GM13976 (cell line): ENCODE measurements at places on chromosomes 12 and 14.

DNA sequence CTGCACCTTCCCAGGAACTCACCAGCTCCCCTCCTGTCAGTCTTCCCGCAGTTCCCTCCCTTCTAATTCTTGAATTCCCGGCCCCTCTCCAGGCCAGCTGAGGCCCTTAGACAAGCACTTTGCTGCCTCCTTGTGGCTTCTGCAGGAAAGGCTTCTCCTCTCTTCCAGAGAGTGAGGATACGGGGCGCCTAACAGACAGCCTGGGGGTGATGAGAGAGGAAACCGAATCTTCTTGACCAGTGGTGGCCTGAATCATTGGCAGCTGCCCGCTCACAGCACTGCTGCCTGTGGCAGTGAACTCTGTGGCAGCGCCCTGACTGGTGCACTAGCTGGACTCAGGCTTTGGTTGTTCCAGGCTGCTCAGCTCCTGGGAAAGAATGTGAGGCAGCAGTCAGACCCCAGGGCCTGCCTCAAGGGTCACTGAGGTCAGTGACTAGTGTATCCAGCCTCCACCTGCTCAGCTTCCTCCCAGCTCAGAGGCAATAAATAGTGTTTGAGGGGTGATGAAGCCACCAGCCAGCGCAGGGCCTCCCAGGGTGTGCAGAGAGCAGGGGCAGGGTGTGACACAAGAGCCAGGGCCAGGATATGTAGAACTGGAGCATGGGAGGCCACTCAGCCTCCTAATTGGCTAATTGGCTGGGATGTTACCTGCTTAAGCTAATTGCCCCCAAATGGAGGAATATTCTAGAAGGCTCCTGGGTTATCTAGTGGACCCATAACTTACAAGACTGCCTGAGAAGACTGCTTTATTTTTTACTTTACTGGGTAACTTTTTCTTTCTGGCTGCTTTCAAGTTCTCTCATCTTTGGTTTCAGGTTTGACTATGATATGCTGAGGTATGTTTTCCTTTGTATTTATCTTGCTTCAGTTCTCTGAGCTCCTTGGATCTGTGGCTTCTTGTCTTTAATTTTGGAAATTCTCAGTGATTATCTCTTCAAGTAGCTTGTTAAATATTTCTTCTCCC lies 12.9 kb upstream of the MCRS1 start:
- DNase-seq = peak; percentile 80

- no peak for DNase-seq
These were observed 7.1 kb downstream of the NUAK1 start for GRCh38 chr12:106131676-106132075.

GRCh38 chr12:15227004-15227679 lies 5.9 kb upstream of the RERG start:
- DNase-seq = peak; percentile 35

- DNase-seq = no peak
These were observed 319.0 kb upstream of the RTL1 start for GRCh38 chr14:101222362-101223070.

DNA sequence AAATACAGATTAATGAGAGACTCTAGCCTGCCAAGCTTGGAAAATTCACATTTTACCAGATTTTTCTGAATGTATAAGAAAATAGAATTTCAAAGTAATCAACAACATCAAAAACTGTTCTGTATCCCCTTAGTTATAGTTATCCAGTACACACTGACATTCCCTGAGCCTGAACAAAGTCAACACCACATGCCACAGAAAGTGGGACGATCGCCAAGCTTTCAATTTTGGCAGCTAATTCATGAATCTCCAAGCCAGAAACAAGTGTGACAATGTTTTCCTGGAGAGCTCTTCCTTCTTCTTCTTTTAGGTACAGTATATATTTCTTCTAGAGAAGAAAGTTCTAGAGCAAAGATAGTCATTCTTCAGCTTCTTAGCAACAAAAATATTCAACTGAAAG lies 290.2 kb downstream of the PRKD1 start:
- no peak for DNase-seq

- DNase-seq = no peak
These were observed 8.5 kb downstream of the CRACR2A start for GRCh38 chr12:3744229-3744901.

DNA sequence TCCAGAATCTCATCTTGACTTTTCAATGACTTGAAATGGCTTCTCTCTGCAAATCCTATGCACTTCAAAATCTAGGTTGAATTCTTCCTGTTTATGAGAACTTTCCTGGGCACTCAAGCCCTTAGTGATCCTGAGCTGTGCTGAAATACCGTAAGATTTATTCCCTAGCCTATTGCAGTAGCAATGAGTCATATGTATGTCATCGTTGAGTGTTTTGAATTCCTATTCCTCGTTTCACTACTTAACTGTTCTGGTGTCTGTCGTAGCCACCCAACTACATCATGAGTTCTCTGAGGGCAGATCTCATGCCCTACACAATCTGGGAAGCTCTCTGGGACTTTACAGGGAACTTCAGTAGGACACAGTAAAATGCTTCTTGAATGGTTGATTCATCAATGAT lies 190.8 kb upstream of the TMEM132C start:
- no peak for DNase-seq

DNA sequence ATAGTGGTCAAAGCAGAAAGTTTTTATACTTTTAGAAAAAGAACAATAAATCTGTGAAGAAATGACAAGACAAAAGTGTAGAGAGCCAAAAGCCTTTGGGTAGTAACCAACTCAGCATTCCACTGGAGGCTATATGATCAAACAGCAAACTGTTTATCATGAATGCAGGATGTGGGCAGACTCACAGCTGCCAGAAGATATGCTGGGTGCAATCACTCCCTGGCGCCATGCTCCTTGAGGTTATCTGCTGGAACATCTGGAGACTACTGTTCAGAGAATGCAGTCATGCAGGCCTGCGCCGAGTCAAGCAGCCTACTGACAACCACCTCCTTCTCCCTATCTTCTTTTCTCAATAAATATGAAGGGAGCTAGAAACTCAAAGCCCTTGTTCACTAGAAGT lies 49.0 kb upstream of the SLC8A3 start:
- no peak for DNase-seq

- DNase-seq = no peak
These were observed 6.7 kb downstream of the HOXC5 start for GRCh38 chr12:54039417-54040147.

DNA sequence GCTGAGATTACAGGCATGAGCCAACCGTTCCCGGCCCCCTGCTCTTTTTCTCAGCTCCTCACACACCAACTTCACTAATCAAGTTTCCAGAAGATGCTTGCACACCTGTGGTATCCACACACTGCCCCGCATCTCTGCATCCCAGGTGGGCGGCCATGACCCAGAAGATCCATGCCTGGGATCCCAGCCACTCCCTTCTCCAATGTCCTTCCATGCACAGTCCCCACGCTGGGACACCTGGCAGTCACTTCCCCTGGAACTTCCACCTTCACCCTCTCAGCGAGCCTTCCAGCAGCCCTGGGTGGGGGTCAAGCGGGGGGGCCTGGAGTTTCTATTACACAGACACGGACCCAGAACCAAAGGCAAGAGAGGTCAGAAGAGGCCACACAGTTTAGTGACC lies 107.8 kb downstream of the CALM1 start:
- DNase-seq = no peak

- DNase-seq = no peak
These were observed 18.9 kb downstream of the PITPNM2 start for GRCh38 chr12:123131879-123132402.

DNA sequence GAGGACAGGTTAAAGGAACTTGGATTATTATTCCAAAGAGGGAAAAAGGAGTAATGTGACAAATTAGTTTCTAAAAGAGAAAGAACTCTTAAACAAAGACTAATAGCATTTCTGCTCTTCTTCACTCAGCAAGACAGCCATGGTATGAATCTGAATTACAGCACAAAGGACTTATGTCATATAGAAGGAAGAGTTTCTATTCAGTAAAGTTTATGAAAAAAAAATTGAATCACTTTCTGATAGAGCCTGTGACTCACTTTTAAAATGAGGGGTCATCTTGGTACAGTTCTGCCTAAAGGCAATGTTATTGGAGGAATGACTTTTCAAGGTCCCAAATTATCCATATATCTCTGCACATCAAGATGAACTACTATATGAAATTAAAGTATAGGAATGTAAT lies 101.7 kb downstream of the DUSP6 start:
- DNase-seq = no peak

DNA sequence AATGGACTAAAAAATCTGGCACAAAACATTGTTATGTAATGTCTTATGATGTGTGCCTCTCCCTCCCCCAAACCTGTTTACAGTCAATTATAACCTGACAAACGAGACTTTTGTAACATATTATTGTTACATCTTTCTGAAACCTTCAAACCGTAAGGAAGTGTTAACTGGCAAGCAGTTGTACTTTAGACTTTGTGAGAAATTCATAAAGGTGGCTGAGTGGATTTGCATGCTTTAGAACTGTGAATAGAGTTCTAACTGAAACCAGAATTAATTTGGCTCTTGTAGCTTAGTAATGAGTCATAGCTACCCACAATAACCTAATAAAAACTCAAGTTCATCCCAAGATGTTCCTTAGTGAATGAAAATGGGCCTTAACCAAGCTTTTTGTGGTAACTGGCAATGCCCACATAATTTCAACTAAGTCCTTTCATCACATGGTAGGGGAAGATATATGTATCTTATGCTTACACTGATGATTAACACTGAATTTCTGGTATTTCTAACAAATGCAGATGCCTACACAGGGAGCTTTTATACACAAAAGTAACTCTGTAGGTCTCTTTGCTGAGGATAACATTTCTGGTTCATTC lies 29.7 kb downstream of the RAD9B start:
- peak; percentile 71 for DNase-seq

DNA sequence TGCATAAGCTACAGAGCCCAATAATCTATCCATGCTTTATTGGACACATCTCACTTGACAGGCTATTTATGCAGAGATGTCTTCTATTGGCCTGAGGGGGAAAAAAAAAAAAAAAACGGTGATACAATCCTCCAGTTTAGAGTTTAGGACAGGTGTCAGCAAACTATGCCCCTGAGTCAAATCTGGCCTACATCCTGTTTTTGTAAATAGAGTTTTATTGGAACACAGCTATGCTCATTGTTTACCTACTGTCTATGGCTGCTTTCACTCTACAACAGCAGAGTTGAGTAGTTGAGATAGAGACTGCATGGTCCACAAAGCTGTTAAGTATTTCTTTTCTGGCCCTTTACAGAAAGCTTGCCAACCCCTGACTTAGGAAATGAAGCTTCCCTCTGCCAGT lies 403.1 kb downstream of the C12orf75 start:
- no peak for DNase-seq

DNA sequence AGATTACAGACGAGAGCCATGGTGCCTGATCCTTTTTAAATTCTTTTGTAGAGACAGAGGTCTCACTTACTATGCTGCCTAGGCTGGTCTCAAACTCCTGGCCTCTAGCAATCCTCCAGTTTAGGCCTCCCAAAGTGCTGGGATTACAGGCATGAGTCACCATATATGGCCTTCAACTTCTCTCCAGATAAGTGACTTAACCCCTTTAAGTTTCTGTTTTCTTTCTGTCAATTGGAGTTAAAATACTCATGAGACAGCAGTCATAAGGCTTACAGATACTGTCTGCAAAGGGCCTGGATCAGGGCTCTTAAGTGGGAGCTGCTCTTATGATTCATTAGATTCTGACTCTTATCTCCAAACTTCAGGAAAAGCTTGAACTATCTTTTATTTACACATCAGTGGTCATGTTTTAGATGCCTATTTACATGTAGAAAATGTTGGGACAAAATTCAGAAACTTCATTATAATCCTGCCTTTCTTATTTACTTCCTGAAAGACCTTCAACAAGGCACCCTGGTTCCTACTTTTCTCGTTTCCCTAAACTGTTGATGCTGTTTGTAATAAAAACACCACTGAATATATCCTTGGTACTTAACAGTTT lies 271.5 kb upstream of the TBX3 start:
- no peak for DNase-seq

DNA sequence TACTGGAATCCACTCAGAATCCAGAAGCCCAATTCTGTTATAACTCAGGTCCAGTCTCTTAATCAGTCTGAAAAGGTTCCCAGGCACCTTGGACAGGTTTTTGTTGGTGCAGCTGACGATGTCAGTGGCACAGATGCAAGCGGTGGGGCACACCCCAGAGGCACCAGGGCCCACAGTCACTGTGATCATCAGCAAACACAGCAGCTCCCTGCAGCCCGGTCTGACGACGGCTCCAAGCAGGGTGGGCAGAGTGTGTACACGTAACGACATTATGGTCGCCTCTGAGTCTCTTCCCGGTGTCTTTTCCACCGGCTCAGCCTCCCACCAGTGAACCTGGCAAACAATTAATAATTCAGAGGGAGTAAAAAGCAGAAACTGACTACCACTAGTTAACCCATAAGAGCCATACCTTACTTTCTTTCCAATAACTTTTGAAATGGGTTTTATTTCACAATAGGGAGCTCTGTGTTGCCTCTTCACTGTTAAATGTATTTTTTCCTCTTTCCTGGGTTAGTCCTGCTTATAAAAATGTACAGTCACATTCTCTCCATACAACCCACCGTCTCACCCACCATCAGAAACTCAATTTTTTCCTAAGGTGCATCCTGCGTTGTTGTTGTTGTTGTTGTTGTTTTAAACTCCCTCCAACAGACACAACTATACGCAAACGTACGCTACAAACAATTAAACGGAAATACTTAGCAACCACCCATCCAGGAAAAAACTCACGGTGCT lies 521 bp upstream of the PCED1B start:
- DNase-seq = peak; percentile 17

DNA sequence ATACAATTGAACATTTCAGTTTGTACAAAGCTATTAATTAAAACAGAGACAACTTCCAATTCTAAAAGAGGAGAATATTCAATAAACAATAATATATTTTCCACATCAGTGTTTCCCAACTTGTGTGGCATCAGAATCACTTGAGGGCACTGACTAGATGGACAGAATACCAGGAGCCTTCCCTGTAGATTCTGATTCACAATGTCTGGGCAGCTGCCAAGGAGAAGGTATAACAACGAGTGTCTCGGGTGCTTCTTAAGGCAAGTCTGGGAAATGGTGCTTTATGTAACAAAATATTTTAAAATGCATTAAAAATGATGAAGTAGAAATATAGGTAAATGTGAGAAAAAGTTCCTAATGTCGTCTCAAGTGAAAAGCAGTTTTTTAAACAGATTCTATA lies 26.2 kb downstream of the GALC start:
- no peak for DNase-seq

- no peak for DNase-seq
These were observed 1399.1 kb downstream of the LRFN5 start for GRCh38 chr14:43005807-43006206.
